COR-L47 (cell line): ENCODE measurements at places on chromosomes 1 and 21.

- no peak for DNase-seq
Measured at GRCh38 chr1:162388615-162389014, 7.1 kb downstream of the C1orf226 start.

DNA sequence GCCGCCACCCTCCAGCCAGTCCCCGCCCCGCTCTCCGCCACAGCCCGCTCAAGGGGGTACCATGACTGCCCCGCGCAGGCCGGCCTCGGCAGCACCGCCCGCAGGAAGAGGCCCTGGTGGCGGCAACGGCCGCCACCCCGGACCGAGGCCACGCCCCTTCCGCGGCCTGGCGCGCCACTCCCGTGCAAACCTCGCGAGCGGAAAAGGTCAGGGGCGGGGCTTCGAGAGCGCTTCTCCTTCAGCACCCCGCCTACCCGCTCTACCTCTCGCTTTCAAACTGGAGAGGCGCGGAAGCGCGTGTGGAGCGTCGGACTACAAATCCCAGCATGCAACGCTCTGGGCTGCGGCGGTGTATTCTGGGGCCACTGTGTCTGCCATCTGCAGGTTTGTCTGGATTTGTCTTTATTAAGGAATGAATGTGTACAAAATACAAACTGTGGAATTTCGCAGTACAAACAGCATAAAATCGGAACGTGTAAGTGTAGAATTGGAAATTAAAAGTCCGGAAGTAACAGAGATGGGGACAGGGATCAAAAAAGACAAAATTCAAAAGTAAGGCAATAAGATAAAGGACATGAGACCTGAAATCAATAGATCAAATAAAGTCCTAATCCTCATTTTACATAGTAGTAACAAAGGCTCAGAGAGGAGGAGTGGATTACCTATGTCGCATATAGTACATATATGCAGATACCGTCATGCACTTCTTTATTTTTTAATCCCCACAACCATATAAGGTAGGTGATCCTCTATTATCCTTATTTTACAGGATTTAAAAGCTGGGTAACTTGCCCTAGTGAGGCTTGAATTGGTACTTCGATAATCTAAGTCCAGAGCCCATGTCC is 464 bp upstream of the ADSS2 start:
- DNase-seq, result peak; percentile 100

DNA sequence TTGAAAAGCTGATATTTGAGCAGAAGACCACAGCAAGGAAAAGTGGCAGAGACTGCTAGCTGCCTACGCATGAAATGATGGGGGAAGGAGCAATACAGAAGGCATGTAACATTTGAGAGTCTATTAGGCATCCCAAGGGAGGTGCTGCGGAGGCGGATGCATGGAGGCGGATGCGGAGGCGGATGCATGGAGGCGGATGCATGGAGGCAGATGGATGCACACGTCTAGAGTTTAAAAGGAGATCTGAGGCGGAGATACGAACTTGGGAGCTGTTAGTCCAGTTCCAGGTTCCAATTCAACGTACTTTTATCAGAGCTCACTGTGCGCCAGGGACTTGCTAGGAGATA is 744 bp upstream of the DDX20 start:
- peak; percentile 44 for DNase-seq

DNA sequence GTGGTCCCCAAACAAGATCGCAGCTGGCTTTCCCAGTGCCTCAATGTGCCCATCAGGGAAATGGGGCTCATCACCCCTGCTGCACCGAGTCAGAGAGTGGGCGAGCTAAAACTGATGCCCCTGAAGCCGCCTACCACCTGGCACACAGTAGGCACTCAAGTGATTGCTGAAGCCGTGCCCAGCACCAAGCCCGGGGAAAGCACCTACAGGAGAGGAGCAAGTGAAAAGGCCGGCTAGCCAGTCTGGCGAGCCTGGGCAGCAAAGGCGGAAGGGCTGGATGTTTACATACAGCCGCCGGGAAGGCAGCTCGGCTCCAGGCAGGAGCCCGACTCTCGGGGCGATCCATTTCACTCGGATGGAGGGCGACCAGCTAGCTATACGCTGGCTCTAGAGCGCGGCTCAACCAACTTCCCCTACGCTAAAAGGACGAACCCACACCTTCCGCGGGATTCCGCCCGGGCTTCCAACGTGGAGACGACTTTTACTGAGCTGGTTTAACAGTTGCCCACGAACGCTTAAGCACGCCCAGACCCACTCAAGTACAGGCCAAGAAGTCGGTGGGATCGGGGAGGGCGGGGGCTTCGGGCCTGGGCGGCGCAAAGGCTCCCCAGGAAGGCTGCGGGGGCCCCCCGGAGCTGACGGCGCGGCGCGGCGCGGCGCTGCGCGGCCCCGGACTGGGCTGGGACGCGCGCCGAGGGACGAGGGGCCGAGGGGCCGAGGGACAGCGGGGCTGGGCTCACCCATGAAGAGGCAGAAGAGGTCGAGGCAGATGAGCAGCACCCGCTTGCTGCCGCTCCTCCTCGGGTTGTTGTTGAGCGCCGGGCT is 1.0 kb downstream of the PLPP3 start:
- DNase-seq, result peak; percentile 43

- DNase-seq, result peak; percentile 52
Measured at GRCh38 chr1:111030590-111030989, 66.9 kb upstream of the LRIF1 start.
